ENCODE measurements at places on chromosomes 3 and 15.

- DNase-seq = no peak
These were observed 111.8 kb downstream of the TUSC7 start for GRCh38 chr3:116821371-116821770.

- no peak for DNase-seq
These were observed 258.5 kb downstream of the ROBO2 start for GRCh38 chr3:77298417-77298816.

GRCh38 chr3:133994166-133994890, 35.4 kb downstream of the SLCO2A1 start:
- no peak for DNase-seq

DNA sequence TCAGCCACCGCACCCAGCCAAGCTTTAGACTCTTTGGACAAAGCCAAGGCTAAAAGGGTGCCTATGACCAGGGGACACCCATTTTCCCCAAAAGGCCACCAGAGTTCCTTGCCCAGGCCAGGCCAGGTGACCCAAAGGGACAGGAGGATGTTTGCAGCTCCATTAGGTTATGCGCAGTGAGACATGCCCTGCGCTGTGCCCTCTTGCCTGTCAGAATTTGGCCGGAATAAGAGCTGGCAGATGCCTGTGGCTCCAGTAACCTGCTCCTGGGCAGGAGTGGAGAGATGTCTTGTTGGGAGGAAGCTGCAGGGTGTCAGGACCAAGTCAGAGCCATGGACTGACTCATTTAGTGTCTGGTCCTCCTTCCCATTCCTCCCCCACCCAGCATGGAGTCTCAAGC, 20.5 kb downstream of the DNASE1L3 start:
- DNase-seq = no peak

DNA sequence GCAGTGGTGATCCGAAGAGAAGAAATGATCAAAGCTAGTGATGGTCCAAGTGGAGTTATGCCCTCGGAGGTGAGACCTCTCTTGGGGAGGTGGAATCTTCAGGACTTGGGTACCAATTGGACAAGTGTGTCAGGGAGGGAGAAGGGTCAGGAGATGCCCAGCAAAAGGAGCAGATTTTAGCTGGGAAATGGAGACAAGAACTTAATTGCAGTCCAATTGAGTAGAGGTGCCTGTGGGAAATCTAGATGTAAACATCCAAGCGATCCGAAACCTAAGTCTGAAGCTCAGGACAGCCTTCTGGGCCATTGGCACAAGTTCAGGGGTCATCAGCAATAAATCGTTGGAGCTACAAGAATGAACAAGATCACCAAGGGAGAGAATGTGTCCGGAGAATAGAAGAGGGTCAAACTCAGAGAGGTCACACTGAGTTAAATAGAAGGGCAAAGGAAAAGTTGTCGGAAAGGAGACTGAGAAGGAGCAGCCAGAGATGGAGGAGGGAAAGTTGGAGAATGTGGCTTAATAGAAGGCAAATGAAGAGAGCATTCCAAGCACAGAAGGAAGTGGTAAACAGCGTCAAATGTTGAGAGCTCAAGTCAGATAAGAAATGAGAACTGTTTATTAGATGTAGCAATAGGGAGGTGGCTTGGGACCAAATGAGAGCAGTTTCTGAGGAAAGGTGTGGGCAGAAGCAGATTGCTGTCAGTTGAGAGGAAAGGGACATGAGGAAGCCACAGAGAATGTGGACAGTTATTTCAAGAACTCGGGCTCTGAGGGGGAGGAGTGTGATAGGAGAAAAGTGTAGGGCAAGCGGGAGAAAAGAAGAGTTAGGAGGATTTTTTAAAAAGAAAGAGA, 64.2 kb upstream of the FNDC3B start:
- DNase-seq = no peak

GRCh38 chr3:81354119-81354518, 407.3 kb downstream of the GBE1 start:
- no peak for DNase-seq

DNA sequence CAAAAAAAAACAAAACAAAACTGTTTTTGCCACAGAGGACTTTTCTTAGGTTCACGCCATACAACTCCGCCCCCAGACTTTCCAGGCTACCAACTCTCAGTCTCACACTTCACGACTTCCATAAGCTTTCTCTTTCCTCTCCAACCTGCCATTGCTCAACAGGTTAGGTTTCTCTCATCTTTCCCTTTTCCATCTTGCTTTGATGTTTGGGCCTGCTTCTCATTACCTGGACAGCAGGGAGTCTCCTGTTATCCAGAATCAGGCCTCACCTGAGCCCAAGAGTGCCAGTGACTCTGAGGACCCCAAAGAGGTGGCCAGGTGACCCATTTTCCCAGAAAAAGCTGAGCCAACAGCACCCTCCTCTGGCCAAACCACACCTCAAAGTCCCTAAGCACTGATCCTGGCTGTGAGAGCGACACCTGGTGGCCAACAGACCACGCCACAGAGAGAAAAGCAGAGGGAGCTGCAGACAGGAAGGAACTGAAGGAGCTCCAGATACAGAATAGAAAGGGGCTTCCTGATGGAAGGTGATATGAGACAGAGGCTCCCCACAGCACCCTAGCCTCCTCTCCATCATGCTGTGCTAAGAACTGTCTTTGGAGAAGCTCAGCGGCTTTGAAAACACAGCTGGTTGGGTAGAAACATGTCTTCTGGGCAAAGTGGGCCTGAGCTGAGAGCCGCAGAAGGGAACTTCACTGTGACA, 4.0 kb downstream of the CCDC51 start:
- peak; percentile 73 for DNase-seq

DNA sequence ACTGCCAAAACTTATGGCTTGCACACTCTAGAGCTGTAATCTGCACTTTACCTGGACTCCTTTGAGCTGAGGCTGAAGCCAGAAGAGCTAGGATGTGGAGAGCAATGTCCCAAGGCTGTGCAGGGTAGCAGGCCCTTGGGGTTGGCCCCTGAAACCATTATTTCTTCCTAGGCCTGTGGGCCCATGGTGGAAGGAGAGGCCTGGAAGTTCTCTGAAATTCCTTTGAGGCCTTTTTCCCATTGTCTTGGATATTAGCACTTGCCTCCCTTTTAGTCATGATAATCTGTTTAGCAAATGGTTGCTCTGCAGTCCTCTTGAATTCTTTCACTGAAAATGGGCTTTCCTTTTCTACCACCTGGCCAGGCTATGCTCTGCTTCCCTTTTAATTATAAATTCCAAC, 102.0 kb upstream of the SGO1 start:
- no peak for DNase-seq
